H9 (cell line): ENCODE measurements at places on chromosomes 5 and 9.

DNA sequence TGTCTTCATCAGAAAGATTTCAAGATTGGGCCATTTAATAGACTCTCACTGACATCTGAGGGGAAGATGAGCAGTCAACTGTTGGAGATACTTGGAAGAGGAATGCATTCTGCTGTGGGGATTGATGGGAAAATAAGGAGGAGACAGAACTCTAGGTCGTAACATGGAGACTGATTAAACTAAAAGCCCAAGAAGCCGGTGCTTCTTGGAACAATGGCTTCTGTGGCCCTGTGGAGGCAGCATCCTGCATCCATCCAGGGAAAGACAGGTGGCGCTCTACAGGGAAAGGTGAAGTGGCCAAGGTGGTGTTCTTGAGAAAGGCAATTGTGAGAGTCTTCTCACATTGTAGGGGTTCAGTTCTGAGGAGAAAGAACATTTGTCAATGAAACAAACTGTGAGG is 31.3 kb downstream of the ZFAND5 start:
- H3K27ac ChIP-seq = no peak overlapping the region
- H3K36me3 ChIP-seq = no peaks in the 10 kb centered on the region
- H3K27me3 ChIP-seq = no peaks in the 10 kb centered on the region
- no peak overlapping the region for H3K4me3 ChIP-seq
- DNase-seq = peak; percentile 74
- no peaks in the 10 kb centered on the region for H3K4me1 ChIP-seq

DNA sequence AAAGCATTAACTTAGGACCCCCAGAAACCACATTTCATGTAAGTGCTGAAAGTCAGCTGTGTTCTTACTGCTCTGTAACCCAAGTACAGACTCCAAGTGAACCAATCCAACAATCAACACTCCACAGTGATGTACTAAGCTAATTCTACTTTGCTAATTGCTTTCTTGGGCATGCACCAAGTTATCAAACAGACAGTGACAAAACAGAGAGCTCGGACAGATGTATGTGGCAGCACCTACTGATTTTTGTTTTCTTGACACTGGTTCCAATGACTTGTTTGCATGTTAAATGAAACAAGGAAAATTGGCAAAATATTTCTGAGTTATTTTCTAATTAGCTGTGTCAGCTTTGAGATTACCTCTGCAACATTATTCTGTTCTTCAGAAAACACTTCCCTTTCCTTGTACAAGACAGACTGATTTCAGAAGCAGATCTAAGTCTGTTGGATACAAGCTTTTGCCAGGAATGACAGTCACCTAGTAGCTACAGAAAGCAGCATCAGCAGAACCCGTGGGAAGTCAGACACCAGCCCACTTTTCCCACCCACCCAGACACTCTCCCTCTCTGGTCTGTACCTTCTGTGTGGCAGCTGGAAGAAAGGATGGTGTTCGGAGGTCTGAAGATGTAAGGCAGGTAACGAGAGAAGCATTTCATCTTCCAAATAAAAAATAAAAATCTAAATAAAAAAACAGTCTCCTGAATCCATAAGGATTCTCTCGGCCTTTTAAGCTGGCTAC is 176.7 kb upstream of the PPP2R2B start:
- no peak for DNase-seq
- H3K4me3 ChIP-seq = no peak overlapping the region
- 0 out of 2 replicates have a peak, but pooled peaks cover 2% of the 10 kb centered on the region for H3K4me1 ChIP-seq
- no peaks in the 10 kb centered on the region for H3K27me3 ChIP-seq
- H3K36me3 ChIP-seq = no peaks in the 10 kb centered on the region

GRCh38 chr5:150321784-150322183 is 19.1 kb upstream of the ARSI start:
- H3K27me3 ChIP-seq = no peaks in the 10 kb centered on the region
- no peak overlapping the region for H3K4me3 ChIP-seq
- no peaks in the 10 kb centered on the region for H3K36me3 ChIP-seq
- no peak for DNase-seq

DNA sequence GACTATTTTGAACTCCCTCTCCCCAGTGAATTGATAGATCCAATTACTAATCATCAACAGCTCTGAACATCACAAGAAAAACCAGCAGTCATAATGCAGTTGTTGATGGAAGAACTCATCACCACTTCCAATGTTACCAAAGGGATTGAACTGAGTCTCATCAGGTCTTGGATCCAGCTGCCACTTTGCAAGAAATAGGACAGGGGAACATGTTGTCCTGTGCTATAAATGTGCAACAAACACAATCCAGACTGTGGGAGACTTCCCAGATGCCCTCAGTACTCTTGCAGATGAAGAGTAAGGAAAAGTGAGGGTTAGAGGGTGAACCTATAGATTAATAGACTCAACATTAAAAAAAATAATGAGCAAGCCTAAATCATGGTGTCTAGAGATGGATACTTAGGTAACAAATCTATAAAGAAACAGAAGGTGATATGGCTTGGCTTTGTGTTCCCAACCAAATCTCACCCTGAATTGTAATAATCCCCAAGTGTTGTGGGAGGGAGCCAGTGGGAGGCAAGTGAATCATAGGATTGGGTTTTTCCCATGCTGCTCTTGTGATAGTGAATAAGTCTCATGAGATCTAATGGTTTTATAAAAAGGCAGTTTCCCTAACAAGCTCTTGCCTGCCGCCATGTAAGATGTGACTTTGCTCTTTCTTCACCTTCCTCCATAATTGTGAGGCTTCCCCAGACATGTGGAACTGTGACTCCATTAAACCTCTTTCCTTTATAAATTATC is 63.4 kb upstream of the PAPPA start:
- no peak overlapping the region for H3K27ac ChIP-seq
- 0 out of 2 replicates have a peak, but pooled peaks cover 4% of the 10 kb centered on the region for H3K36me3 ChIP-seq
- no peak overlapping the region for H3K4me3 ChIP-seq
- no peaks in the 10 kb centered on the region for H3K4me1 ChIP-seq
- no peaks in the 10 kb centered on the region; the same call in 1 of the 2 replicates for H3K27me3 ChIP-seq

GRCh38 chr5:172313915-172314314 is 30.4 kb upstream of the UBTD2 start:
- H3K27me3 ChIP-seq = no peaks in the 10 kb centered on the region
- no peak overlapping the region for H3K4me3 ChIP-seq
- H3K4me1 ChIP-seq = no peaks in the 10 kb centered on the region
- no peak overlapping the region for H3K27ac ChIP-seq
- no peaks in the 10 kb centered on the region for H3K36me3 ChIP-seq
- DNase-seq = no peak

DNA sequence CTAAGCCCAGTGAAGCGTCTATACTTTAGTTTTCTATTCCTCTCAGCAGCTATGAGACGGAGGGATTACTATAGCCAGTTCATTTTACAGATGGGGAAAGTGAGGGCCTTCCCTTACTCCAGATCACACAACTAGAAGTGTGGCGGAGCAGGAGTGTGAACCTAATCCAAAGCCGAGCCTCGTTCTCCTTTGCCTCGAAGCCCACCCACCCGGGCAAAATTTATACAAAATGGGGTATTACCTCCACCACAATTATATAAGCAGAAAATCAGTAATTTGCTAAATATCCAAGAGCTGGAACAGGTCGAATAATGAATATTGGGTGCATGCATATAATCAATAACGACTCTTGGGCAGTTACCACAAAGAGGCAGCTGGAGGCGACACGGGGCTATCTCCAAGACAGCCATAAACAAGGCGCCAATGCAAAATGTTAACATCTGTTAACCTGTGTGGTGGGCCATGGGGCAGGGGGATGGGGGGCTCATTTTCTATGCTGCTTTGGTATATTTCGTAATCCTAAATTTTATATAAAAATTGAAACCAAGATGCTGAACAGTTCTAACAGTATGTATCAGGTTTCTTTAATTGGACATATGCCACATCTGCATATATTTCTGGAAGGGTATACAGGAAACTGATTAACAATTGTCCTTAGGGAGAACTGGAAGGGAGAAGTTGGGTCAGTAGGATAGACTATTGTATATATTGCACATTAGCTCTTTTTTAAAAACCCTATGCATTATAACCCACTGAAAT is 1.2 kb upstream of the RNF44 start:
- H3K4me1 ChIP-seq = peaks cover 13% of the 10 kb centered on the region; the same call in 1 of the 2 replicates
- H3K27ac ChIP-seq = peak overlapping the region; percentile 85
- peaks cover 13% of the 10 kb centered on the region for H3K36me3 ChIP-seq
- peak overlapping the region; percentile 92 for H3K4me3 ChIP-seq
- no peaks in the 10 kb centered on the region for H3K27me3 ChIP-seq

- no peak for DNase-seq
- H3K4me3 ChIP-seq = no peak overlapping the region
- H3K27me3 ChIP-seq = no peaks in the 10 kb centered on the region
- peaks cover 3% of the 10 kb centered on the region; the same call in 1 of the 2 replicates for H3K36me3 ChIP-seq
These were observed 177.9 kb downstream of the XRCC4 start for GRCh38 chr5:83255268-83255667.

DNA sequence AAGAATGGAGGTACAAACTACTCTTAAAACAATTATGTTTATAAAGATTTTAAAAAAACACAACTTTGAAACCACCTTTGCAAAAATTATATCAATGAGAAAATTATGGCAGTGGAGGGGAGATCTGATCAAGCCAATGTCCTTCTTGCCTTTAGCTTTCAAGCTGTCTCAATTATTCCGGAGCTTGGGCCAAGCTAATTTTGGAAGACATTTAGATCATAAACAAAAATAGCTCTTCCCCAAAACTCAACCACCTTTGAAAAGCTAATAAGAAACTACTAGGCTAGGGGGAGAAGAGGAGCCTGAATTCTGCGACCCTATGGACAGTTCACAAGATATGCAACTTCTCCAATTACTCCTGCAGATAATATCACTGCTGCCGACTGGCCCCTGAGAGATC is 263.3 kb downstream of the ICE1 start:
- no peak for DNase-seq
- no peaks in the 10 kb centered on the region for H3K4me1 ChIP-seq
- H3K27ac ChIP-seq = no peak overlapping the region
- H3K27me3 ChIP-seq = no peaks in the 10 kb centered on the region

DNA sequence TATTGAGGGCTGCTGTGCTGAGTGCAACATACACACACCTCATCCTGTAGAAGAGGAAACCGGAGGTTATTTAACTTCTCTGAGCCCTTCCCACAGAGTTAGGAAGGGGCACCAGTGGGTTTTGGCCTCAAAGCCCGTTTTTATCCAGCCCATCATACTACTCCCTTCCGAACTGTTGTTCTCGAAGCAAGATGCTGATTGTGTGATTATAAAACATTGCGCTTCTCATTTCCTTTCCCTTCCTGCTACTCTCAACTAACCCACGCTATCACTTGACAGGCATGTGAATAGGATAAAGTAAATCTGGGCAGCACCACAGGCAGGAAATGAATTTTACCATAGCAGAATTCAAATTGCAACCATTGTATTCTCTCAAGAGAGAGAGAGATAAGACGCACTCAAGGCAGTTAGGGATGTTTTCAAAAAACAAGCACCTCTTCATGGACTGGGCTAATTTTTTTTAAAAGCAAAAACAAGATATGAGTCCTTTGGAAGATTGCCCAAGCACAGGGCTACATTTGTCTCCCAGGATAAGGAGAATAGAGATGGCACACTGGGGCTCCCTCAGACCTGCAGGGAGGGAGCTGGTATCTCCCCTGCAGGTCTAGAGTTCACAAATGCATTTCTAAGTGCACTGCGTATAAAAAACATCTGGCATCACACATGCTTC is 52.6 kb downstream of the GNA14 start:
- no peak for DNase-seq
- no peak overlapping the region for H3K4me3 ChIP-seq
- peaks cover 6% of the 10 kb centered on the region; the same call in 1 of the 2 replicates for H3K4me1 ChIP-seq
- no peaks in the 10 kb centered on the region for H3K36me3 ChIP-seq
- H3K27me3 ChIP-seq = no peaks in the 10 kb centered on the region

GRCh38 chr9:37410969-37411785 is 11.3 kb upstream of the GRHPR start:
- H3K27ac ChIP-seq = no peak overlapping the region
- no peaks in the 10 kb centered on the region for H3K27me3 ChIP-seq
- no peak overlapping the region for H3K4me3 ChIP-seq
- no peaks in the 10 kb centered on the region for H3K36me3 ChIP-seq
- H3K4me1 ChIP-seq = peaks cover 2% of the 10 kb centered on the region; the same call in 1 of the 2 replicates

GRCh38 chr5:10649666-10650380 is 86.0 kb downstream of the ANKRD33B start:
- no peaks in the 10 kb centered on the region for H3K4me1 ChIP-seq
- H3K27me3 ChIP-seq = no peaks in the 10 kb centered on the region
- no peak overlapping the region for H3K27ac ChIP-seq

DNA sequence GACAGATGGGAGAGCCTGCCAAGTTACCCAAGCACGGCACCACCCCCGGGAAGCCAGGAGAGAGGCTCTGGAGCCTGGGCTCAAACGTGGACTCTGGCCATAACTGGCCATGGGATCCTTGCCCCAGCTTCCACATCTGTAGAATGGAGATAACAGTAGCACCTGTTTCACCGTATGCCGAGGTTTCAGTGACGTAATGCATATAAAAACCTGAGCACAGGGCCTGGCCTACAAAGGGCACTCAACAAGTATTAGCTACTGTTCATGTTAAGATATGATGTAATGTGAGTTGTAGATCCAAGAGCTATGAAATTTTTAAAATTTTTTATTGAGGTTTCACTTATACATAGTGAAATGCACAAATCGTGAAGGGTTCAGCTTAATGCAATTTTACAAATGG is 82.2 kb upstream of the BARHL1 start:
- no peak overlapping the region for H3K4me3 ChIP-seq
- H3K4me1 ChIP-seq = no peaks in the 10 kb centered on the region
- no peak overlapping the region for H3K27ac ChIP-seq
- no peaks in the 10 kb centered on the region for H3K27me3 ChIP-seq

- no peaks in the 10 kb centered on the region for H3K27me3 ChIP-seq
- H3K4me1 ChIP-seq = peaks cover 7% of the 10 kb centered on the region; the same call in 1 of the 2 replicates
- H3K36me3 ChIP-seq = peaks cover 4% of the 10 kb centered on the region; the same call in 1 of the 3 replicates
- H3K27ac ChIP-seq = no peak overlapping the region
These were observed 186.6 kb downstream of the HINT1 start for GRCh38 chr5:130978475-130978874.

GRCh38 chr5:106962464-106963230 is 708.1 kb downstream of the EFNA5 start:
- H3K4me1 ChIP-seq = peaks cover 3% of the 10 kb centered on the region; the same call in 1 of the 2 replicates
- no peak overlapping the region for H3K27ac ChIP-seq
- no peak overlapping the region for H3K4me3 ChIP-seq
- H3K27me3 ChIP-seq = no peaks in the 10 kb centered on the region
- DNase-seq = no peak

GRCh38 chr5:132471151-132471907 is 19.2 kb downstream of the IRF1 start:
- DNase-seq = no peak
- H3K4me3 ChIP-seq = no peak overlapping the region
- peaks cover 2% of the 10 kb centered on the region; the same call in 1 of the 2 replicates for H3K4me1 ChIP-seq
- H3K27me3 ChIP-seq = no peaks in the 10 kb centered on the region
- H3K36me3 ChIP-seq = no peaks in the 10 kb centered on the region
- no peak overlapping the region for H3K27ac ChIP-seq
